Activated CD4-positive, alpha-beta T cell treated with anti-CD3 and anti-CD28 coated beads for 24 hours (primary cell): ENCODE measurements at places on chromosomes 1 and 21.

- no peak for DNase-seq
These were observed 630 bp downstream of the MTF2 start for GRCh38 chr1:93079685-93080141.

DNA sequence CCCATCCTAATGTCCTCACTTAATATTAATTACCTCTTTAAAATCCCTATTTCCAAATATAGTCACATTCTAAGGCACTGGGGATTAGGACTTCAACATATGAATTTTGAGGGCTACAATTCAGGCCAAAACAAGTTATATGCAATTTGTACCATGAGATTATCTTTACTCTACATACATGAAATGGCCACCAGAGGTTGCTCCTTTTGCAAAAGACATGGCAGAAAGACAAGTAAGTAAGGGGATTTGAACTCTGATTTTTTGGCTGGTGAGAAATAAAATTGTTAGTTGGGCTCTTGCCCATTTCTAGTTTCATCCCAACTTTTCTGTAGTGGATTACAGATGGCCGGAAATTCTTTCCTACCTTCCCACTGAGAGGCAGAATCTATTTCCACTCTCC is 4.8 kb upstream of the ALG6 start:
- no peak for DNase-seq

DNA sequence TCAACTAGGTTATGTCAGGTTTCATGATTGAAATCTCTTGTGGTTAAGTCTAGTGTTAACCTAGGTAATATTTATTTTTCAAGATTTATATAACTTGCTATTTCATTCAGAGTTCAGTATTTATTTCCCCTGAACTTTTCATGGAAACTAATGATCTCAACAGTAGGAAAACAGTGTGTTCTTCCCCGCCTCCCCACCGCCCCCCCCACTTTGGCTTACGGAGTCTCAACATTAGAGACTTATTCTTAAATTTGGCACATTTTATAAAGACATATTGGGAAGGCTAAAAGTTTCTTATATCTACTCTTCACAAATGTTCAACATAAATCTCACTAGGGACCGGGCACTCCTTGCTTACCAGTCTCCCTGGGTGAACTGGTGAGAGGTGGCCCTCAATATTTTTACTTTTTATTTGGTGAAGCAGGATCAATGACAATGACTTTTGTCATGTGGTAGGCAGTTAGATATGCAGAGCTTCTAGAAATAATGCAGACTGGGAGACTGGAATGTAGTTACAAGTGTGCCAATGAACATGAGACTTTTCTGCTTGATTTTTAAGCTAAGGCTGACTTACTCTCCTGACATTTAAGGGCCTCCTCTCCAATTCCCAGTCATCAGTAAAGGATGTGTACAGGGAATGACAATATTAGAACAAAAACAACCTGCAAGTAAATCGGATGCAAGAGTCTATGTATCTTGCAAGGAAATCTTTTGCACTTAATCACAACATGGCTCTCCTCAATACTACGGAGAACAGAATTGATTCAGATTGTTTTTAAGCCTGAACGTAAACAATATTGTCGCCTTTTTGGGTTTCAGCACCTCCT is 1.7 kb upstream of the MAN1A2 start:
- no peak for DNase-seq

GRCh38 chr1:78340006-78340405 is 150.8 kb upstream of the PTGFR start:
- no peak for DNase-seq

DNA sequence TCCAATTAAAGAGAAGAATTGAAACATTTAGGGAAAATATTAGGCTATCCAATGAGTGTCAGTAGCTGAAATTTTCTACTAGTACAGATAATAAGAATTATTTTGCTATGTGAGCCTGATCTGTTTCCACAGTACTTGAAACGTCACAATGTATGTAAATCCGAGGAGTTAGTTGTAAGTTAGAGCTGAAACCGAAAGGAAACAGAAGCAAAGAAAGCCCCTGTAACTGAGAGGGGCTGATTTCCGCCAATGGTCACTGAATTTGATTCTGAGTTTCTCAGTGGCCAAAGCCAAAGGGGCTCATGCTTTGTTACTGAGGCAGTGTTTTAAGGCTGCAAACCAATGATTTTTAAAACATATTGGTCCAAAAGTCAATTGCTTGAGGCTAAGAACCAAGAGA is 168.3 kb upstream of the DUSP10 start:
- no peak for DNase-seq

DNA sequence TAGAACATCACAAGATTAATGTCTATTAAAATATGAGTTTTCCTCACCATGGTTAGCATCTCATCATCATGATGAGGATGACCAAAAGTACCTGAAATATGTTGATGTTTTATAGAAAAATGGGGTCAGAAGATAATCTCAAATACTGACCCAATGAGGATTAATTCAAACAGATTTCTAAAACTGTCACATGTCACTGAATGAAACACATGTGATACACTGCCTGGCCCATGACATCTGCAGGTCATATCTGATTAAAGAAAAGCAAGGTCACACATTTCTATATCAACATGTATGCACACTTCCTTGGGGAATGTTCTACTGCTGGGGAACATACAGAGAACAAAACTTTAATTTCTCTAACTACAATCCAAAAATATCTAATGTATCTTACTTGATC is 470.6 kb upstream of the ADGRL2 start:
- no peak for DNase-seq

GRCh38 chr1:75908717-75909152 is 23.5 kb downstream of the ASB17 start:
- DNase-seq = no peak

- no peak for DNase-seq
These were observed 376 bp downstream of the SF3A3 start for GRCh38 chr1:37989361-37989930.

- no peak for DNase-seq
These were observed 1.4 kb downstream of the PINK1 start for GRCh38 chr1:20634594-20635084.

DNA sequence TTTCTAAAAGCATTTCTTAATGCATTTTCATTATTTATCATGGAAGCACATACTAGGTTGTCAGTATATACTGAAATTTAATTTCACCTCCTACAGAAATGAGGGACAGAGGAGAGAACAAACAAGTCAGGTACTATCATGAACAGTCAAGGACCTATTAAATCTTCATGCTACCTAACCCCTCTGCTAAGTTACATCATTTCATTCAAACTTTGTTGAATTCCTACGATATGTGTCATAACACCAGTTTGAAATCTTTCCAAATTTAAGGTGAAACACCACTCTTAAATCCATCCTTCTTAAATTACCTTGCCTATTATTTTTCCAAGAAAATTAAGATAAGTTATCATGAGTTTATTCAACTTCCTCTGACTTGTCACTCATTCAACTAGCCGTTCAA is 78.9 kb downstream of the DENND1B start:
- DNase-seq = no peak

DNA sequence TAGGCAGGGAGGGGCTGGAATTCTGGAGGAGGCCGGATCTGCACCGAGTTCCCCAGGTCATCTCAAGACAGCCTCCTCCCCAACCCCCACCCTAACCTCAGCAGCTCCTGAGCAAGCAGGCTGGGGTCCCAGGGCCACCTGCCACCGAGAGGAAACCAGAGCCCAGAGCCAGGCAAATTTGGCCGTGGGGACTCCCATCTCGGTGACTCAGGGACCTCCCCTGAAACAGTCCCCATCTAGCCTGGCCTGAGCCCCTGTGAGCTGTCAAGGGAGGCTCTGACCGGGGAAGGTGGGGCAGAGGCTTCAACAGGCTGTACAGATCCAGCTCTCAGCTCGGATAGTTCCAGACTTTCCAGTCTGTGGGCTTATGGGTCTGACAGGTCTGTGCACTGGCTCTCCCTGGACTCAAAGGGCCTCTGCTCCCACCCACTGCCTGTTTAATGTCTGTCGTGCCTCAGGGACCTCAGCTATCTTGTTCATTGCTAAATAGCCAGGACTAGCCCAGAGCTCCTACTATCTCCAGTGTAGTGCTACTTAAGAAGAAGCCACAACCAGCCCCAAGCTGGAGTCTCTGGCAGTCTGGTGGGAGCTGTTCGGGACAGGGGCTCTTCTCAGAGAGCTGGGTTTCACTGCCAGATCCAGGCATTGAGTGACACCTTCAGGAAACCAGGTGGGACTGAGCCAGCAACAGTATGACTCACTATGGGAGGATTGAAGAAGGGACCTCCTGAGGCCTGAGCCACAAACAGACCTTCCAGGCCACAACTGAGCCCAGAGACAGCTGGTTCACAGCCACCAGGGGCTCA is 25.6 kb downstream of the MATN1 start:
- DNase-seq = no peak

DNA sequence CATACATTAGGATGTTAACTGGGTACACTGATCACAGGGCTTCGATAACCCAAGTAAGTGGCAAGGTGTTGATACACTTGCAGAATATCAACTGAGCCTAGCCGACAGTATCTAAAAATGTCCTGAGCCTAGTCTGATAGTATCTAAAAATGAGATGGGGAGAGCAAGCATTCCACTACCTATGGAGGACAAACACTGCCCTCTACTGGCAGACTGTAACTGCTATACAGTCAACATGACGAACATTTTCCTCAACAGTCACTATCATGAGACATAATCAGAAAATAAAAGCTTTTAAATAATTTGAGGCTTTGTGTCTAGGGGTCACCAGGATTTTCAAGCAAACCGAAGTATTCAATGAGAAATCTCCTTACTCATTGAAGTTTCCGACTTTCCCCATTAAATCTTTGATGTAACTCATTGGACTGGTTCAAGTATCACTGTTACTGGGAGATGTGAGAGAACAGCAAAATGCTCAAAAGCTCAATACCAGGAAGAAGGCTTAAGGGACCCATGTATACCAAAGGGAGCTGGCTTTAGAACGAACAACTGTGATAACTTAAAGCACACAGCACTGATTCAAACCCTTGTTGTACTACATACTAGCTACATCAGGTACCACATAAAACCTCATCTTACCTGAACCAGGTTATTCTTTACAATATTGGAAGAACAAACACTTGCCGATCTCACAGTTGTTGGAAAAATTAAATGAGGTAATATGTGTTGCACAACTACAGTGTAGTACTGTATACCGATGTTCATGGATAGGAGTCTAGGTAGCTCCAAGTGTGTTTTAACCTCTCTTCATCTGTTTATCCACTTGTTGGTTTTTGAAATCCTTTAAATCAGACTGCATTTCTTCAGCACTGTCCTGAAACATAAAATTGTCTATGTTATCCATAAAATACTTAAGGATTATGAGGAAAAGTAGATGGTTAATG is 31.1 kb upstream of the SLC45A3 start:
- peak; percentile 71 for DNase-seq

DNA sequence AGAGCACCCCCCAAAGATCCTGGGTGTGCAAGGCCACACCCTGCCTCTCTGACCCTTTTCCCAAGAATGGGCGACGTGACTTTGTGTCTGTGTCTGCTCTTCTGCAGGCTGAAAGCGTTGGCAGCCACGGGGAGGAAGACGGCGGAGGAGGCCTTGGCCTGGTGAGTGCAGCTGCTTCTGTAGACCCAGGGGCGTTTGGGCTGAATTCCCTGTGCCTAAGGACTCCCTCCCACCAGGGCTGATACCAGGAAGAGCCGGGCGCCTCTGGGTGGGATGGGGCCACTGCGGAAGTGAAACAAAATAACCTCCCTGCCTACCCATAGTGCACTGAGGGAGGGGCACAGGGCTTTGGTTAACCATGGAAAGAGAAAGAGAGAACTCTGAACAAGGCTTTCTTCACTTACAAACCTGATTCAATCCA is 2.5 kb downstream of the UBASH3A start:
- peak; percentile 38 for DNase-seq

- no peak for DNase-seq
These were observed 213.7 kb downstream of the BRINP2 start for GRCh38 chr1:177384461-177384860.

- DNase-seq = no peak
These were observed 31.3 kb downstream of the VTCN1 start for GRCh38 chr1:117179471-117179870.

- DNase-seq = no peak
These were observed 88.7 kb downstream of the WDR4 start for GRCh38 chr21:42790520-42791065.

DNA sequence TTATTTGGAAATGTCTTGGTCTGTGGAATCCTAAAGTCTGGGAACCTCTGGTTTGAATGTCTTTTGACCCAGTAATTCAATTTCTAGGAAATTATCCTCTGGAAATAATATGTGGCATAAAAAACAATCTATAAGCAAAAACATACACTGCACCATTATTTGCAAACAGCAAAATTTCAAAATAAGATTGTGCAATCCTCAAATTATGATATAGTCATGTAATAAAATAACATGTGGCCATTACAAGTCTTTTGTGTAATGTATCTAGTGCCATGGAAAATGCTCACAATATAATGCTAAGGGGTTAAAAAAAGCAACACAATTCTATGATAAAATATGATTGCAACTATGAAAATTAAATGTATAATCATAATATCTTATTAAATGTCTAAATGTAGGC is 312.9 kb upstream of the RUNX1 start:
- DNase-seq = no peak

GRCh38 chr1:172468296-172468695 is 24.4 kb upstream of the PIGC start:
- DNase-seq = no peak

GRCh38 chr1:30657131-30658013 is 66.0 kb downstream of the MATN1 start:
- no peak for DNase-seq

DNA sequence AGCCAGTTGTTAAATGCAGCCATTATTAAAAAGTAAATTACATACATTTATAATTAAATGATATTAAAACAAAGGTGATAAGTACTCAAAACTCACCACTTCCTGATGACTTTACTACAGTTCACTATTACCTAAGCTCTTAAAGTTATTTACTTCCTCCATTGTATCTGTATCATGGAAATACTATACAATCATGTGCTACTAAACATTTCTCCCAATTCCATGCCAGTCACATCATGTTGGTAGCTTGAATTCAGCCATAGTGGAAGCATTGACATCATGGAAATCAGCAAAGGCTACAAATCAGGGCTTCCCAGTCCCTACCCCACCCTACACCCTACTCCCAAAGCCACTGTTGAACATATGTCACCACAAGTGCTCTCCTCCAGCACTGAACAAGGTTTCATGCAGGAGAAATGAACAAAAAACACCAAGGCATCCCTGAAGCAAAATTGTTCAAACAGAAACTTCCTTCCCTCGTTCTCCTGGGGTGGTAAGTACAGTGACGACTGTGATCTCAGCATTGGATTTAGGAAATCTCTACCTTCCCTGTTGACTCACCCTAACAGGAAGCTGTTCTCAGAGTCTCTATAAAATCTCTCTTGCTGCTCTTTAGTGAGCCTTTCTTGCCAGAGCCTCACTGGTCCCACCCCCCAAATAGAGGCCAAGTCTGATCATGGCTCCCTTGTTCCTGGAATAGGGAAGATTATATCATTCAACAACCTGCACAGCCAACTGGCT is 12.7 kb downstream of the VSIG8 start:
- no peak for DNase-seq

DNA sequence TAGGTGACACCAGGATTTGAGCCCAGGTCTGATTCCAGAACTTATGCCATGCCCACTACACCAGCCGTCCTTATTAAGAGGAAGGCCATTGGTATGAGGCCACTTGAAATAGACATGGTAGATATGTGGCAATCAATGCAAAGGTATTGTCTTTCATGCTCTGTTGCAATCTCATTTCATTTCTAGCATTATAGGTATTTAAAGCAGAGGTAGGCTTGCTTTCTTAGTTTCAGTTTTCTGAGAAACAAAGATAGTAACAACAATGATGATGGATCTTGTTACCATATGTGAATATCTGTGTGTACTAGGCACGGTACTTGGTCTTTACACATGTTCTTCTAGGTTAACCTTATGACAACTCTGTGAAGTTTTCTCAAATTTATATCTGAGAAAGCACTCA is 113.1 kb downstream of the FGGY start:
- DNase-seq = no peak
